Kidney glomerular epithelial cell (primary cell): ENCODE measurements at places on chromosomes 2 and 18.

DNA sequence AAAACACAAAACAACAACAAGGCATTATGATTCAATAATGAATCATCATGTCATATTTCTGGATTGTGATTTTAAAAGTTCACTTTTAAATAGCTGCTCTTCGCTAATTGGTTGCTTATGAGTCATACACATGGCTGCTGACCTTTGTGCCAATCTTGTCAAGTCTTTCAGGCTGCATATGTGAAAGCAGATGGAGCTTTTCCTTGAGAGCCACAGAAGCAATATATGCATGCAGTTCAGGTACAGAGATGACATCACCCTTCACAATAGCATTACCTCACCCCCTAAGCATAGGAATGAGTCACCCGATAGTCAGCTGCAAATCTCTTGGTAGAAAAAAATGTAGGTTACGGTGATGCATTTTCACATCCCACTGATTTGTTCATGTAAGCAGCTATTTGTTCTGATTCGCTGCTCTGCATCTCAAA lies 27.2 kb downstream of the EIF2AK3 start:
- DNase-seq, result peak; percentile 98

- no peak for DNase-seq
Observed at GRCh38 chr2:3654531-3655225, 3.3 kb upstream of the ALLC start.

DNA sequence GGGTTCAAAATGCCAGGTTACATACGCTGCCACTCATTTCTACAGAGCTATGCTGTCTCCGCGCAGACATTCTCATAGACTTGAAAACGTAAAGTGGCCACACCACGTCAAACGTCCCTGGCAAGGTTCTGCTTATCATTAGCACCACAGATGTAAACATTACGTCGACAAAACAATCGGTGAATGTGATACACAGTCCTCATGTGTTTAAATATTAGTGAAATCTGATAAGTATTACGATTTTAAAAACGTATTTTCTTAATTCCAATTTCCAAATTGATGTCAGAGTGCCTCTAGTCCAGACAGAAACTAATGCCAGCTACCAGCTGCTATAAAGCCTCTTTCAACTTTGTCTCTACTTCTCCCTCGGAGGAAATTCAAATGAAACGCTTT lies 1.2 kb downstream of the STK17B start:
- DNase-seq, result no peak

- DNase-seq, result peak; percentile 60
Observed at GRCh38 chr2:95314964-95315611, 17.9 kb downstream of the KCNIP3 start.

GRCh38 chr18:52694804-52695203 lies 354.8 kb downstream of the DCC start:
- no peak for DNase-seq

GRCh38 chr2:105313877-105314276 lies 15.7 kb downstream of the TGFBRAP1 start:
- no peak for DNase-seq
